Caco-2 (cell line): ENCODE measurements at places on chromosomes 4 and X.

GRCh38 chrX:124651031-124651430 lies 304.7 kb downstream of the SH2D1A start:
- no peak for DNase-seq

- DNase-seq: no peak
Measured at GRCh38 chr4:77922158-77923094, 59.8 kb downstream of the MRPL1 start.

DNA sequence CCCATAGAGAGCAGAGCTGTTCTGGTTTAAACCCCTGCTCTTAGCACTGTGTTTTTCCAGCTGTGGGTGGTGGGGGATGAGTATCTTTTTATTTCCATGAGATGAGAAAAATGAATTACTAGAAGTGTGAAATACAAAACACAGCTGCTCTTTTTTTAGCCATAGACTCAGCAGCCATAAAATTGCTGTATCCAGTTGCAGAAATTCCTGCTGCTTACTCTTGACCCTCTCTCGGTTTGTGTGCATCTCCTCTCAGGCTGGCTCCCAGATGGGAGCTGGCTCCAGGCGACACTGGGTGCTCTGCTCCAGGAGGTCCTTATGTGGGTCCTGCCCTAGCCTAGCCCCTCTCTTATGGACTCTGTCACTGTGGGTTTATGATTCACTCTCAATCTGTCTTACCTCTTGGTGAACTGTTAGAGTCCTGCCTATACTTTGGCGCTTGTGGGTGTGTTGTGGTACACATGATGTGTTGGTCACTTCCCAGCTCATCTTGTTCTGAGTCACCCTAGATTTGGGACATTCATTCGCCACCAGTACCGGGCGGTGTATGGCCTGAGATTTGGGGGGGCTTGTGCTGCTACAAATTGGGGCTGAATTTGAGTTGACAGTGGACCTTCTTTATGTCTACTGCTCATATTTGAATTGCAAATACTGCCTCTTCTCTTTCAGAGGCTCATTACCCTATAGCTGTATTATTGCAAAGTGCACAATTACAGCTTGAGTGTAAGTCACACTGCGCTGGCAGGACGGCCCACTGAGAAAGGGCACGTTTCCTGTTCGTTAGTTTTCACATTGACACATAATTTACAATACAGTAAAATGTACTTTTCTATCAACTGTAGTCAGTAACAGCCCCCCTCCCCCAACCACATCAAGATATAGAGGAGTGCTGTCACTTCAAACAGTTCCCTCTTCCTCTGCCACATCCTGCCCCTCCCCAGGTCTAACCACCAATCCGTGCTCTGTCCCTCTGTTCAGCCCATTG lies 46.9 kb upstream of the MSANTD1 start:
- DNase-seq: no peak

- DNase-seq: no peak
Measured at GRCh38 chrX:134545510-134545909, 85.5 kb downstream of the HPRT1 start.

GRCh38 chrX:148905400-148905799 lies 405.0 kb downstream of the AFF2 start:
- DNase-seq: no peak

DNA sequence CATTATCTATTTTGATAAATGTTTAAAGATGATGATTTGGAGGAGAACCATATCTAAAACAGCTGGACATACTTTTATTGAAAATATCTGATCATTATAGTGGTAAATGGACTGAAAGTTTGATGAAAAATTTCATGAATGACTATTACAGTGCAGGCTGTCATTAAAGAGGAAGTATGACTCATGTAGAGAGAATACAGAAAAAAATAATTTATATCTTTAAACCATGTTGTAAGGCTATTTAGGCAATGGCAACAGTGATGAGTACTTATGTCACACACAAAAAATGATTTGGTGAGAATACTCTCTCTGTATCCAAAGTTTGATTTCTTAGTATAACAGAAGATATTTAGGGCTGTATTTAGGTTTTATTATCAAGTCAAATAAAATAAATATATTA lies 3.9 kb upstream of the GLRB start:
- no peak for DNase-seq

- DNase-seq: no peak
Measured at GRCh38 chr4:183330841-183331240, 8.6 kb upstream of the CLDN24 start.
